Fibroblast of the aortic adventitia (primary cell): ENCODE measurements at places on chromosomes 4 and X. TPM values are rescaled to one million over a fixed set of nuclear protein-coding genes. Genes with fewer than 3 reads are reported as not detected.

GRCh38 chr4:30763321-30763727 lies 43.2 kb downstream of the PCDH7 start:
- no peak for DNase-seq

- DNase-seq, result peak; percentile 95
Measured at GRCh38 chrX:134599184-134599914, 58.9 kb downstream of the PLAC1 start.

- no peak for DNase-seq
Measured at GRCh38 chrX:133330956-133331355, 84.3 kb downstream of the GPC4 start.

- DNase-seq, result peak; percentile 92
Measured at GRCh38 chr4:6974138-6974848, 64.7 kb downstream of the TBC1D14 start.

Gene RNF150
- total RNA-seq, result 0.57 and 0.99 TPM in 2 replicates

DNA sequence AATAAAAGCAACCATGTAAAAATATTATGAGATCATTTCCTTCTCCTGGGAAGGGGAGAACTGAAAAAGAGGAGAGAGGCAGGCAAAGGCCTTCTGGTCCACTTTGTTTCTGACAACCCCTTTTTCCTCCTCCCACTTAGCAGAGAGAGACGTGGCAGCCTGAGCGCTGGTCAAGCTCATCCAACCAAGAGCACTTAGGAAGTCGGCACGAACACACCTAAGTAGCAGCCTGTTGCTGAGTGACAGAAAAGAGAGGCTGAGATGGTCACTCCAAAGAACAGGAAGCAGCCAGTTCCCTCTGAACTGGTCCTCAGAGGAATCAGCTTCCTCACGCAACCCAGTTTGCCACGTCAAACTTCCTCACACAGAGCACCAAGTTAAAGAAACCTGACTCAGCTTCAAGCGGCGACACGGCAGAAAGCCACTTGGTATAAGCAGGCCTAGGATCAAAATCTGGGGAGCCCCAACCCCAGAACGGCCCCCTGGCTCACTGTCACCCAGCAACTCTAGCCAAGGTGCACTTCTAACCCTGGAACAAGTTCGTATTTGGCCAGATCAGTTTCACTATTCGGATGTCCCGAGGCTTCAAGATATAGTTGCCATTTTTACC lies 861 bp downstream of the SEC24D start:
- DNase-seq, result peak; percentile 91
